ENCODE measurements at places on chromosomes 1 and 21.

DNA sequence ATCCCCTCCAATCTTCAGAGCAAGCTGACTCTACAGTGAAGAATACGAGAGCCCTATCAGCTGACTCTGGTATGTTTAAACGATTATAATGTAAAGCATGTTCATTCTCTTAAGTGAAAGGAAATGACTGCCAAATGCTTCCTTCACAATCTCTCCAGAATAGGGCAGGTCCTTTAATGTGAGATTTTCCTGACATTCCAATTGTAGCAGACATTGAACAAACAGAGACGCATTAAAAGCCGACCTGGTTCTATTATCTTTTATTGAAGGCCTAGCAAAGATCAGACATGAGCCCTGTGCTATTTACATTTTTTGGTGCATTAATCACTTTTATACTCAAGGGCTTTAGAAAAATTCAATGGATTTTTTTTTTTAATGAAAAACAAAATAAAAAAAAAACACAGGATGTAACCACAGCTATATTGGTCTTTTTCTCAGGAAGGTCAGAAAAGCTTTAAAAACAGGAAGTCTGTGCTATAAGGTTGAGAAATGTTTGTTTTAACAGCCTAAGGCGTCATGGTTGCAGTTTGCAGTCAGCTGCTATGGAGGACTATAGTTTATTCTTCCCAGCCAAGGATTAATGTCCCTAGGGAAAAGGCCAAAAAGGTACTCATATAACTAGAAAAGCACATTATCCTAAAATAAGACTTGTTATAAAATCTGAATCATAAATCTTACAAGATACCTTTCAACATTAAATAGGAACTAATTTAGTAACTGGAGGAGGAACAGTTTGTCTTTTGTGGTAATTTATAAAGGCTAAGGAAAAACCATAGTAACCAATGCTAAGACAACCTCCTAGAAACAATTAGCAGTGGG is 104.8 kb downstream of the RERE start:
- peak; percentile 77 for DNase-seq

DNA sequence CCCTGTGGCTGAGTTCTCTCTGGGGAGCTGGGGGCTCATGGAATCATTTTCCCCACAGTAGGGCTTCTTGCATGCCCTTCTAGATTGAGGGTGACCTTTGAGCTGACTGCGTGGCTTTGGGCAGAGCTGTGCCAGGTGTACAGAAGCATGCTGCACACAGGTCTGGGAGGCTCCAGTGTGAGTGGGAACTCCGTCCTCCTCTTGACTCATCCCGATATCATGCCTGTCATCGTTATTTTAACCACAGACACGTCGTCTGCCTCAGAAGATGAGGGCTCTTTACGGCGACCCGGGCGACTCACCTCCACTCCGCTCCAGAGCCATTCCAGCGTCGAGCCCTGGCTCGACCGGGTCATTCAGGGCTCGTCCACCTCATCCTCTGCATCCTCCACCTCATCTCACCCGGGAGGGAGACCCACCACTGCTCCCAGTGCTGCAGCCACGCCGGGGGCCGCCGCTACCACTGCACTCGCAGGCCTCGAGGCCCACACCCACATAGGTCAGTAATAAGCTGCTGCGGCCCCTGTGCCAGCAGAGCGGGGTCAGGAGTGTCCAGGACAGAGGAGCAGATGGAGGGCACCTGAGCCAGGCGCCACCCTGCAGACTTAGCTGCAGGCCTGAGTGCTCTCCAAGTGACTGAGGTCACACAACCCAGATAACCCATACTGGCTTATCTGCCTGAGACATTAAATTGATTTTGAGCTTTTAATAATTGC is 39.8 kb downstream of the DIP2A start:
- DNase-seq, result no peak

DNA sequence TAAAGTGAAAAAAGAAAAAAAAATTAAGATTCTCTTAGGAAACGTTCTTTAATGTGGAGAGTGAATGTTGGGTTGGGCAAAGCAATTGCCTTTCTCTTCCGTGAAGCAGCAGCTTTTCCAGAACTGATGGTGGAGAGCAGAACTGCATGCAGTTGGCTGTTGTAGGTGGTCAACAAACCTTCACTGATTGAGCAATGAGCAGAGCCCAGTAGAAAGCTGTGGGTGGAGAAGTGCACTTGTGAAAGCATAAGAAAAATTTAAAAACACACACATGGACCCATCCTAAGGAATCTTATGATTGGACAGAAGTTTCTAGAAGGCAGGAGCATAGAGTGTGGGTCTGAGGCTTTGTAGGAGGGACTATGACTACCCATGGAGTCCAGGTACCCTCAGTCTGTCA is 4.5 kb downstream of the PRELP start:
- DNase-seq, result no peak

DNA sequence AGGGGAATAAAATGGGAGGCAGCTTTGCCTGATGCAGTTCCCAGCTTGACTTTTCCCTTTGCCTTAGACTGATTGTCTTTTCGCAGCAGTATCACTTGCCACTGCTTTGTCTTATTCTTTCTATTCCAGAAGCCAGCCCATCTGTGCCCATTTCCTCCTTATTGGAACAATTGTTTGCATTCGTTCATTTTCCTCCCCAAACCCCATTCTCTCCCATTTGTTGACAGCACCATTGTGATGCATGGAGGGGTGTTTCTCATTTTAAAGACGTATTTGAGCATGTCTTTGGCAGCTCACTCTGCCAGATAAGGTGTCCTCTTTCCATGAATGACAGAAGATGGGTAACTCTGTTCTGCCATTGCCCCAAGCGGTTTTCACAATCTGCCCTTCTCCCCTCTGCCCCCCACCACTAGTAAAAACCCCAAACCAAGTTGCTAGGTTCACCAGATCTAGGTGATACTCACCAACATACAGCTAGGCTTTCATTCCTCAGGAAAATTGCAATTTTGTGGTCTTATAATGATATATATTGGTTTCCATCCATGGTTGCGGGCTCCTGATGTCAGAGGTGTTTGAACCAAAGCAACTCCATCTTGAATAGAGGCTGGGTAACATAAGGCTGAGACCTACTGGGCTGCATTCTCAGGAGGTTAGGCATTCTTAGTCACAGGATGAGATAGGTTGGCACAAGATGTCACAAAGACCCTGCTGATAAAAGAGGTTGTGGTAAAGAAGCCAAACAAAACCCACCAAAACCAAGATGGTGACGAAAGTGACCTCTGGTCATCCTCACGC is 30.8 kb downstream of the SERBP1 start:
- DNase-seq, result no peak

DNA sequence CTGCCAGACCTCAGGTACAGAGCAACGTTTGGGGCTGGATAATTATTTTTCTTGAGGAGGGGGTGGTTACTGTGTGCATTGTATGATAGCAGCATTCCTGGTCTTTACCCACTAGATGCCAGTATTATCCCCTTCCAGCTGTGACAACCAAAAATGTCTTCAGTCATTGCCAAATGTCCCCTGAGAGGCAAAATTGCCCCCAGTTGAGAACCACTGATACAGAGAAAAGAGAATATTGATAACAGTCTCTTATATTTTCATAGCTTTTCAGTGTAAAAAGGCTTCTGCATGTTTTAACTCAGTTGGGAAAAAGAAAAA is 51.8 kb upstream of the SYT14 start:
- no peak for DNase-seq

DNA sequence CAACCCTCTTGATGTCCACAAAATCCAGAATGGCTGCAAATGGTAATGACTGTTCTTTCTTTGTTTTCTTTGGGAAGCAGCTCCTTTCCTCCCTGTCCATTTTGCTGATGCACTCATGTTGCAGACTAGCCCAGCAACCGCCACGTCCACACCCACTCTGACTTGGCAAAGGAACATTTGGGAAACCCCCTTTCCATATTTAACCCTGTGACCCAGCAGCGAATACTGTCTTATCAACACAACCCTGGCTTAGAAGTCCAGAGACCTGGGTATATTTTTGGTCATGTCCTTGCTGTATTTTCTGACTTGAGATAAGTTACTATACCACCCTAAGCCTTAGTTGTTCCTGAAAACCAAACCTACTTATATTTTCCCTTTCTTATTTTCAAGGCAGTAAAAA is 18.1 kb upstream of the SHE start:
- no peak for DNase-seq

- DNase-seq, result no peak
These were observed 59.5 kb downstream of the ZBTB17 start for GRCh38 chr1:15916417-15916816.

- DNase-seq, result no peak
These were observed 558.2 kb upstream of the PRMT6 start for GRCh38 chr1:106498238-106498637.

DNA sequence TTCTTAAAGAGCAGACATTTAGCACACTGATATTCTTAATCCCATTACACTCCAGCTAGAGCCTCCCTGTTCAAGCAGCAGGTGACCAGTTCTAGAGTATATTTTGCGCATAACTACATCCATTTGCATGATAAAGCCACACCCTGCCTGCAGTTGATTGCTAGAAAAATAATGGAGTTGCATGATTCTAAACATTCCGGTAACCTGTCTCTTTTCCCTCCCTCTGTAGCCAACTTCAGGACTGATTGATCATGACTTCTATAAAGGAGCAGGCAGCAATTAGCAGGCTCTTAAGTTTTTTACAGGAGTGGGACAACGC is 14.9 kb downstream of the ARMH1 start:
- DNase-seq, result no peak

DNA sequence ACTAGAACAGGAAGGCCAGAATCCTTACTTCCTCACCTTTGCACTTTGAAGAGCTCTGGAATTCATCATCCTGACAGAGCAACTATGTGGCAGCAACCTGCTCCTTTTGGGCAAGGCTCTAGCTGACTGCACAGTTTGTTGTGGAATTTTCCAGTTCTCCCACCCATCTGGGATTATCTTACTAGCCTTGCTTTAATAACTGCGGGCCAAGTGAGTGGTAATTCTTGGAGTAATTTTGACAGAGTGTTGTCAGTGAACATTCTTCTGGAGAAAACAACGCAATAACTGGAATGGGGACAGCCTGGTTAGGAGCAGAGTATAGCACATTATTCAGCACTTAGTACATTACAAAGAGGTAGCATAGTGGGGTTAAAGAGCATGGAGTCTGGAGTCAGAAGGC is 75.3 kb downstream of the NTMT2 start:
- DNase-seq, result no peak
